NCI-H748 treated with DMSO at 0.1 percent for 48 hours (cell line): ENCODE measurements at places on chromosomes 4 and X.

DNA sequence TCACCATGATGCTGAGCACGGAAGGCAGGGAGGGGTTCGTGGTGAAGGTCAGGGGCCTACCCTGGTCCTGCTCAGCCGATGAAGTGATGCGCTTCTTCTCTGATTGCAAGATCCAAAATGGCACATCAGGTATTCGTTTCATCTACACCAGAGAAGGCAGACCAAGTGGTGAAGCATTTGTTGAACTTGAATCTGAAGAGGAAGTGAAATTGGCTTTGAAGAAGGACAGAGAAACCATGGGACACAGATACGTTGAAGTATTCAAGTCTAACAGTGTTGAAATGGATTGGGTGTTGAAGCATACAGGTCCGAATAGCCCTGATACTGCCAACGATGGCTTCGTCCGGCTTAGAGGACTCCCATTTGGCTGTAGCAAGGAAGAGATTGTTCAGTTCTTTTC lies 4.0 kb downstream of the HNRNPH2 start:
- DNase-seq, result no peak

GRCh38 chrX:3379111-3379510 lies 32.7 kb upstream of the MXRA5 start:
- DNase-seq, result no peak

DNA sequence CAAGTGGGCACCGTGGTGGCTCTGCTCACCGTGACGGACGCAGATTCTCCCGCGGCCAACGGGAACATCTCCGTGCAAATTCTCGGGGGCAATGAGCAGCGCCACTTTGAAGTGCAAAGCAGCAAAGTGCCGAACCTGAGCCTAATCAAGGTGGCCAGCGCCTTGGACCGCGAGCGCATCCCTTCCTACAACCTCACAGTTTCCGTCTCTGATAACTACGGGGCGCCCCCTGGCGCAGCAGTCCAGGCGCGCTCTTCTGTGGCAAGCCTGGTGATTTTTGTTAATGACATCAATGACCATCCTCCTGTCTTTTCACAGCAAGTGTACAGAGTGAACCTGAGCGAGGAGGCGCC lies 2.7 kb downstream of the FAT4 start:
- peak; percentile 7 for DNase-seq

DNA sequence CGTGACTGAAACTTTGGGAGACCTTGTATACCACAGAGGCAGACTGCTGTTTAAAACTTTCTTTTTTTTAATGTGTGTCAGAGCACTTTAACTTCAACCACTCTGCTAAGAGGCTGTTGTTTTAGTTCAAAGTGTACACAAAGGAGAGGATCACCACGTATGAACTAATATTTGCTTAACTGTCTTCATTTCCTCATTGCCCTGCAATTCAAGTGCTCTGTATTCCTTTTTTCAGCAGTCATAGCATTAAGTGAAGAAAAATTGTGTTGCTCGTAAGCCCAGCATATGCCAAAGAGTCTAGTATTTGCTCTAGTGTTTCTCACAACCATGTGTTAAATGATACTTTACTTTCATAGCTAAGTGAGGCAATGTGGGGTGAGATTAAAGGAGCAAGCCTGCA lies 63.0 kb upstream of the HHIP start:
- no peak for DNase-seq

GRCh38 chrX:46811121-46811520 lies 25.7 kb upstream of the RP2 start:
- no peak for DNase-seq
